ENCODE measurements at places on chromosomes 3 and 15.

- DNase-seq, result no peak
Measured at GRCh38 chr3:16288664-16289063, 23.7 kb downstream of the OXNAD1 start.

- DNase-seq, result no peak
Measured at GRCh38 chr3:136671921-136672320, 80.3 kb downstream of the STAG1 start.

DNA sequence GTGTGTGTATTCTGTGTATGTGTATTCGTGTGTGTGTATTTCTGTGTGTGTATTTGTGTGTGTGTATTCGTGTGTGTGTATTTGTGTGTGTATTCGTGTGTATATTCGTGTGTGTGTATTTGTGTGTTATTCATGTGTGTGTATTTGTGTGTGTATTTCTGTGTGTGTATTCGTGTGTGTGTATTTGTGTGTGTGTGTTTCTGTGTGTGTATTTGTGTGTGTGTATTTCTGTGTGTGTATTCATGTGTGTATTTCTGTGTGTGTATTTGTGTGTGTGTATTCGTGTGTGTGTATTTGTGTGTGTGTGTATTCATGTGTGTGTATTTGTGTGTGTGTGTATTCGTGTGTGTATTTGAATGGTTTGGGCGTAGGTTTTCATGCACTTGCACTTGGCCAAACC is 405.4 kb downstream of the SOX2 start:
- DNase-seq, result no peak

GRCh38 chr15:75523011-75523410 is 56.1 kb downstream of the PTPN9 start:
- DNase-seq, result no peak

- DNase-seq, result no peak
Measured at GRCh38 chr15:40938536-40938870, 9.4 kb downstream of the DLL4 start.

DNA sequence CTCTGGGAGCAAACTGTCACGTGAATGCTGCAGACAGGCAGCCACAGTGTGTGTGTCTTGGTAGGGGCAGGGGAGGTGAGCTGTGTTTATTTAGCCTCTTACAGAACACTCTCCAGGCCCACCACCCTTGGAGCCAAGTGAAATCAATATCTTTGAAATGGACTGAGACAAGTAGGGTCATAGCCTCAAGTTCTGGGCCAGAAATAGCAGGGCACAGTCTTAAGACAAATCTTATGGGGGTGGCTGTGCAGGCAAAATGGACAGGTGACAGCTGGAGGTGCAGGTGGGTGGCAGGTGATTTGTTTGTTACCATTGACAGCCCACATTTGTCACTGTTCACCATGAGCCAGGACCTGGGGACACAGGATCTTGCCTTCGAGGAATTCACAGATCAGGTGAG is 93.6 kb upstream of the NMNAT3 start:
- no peak for DNase-seq

- DNase-seq, result no peak
Measured at GRCh38 chr3:134879990-134880389, 84.9 kb downstream of the EPHB1 start.

DNA sequence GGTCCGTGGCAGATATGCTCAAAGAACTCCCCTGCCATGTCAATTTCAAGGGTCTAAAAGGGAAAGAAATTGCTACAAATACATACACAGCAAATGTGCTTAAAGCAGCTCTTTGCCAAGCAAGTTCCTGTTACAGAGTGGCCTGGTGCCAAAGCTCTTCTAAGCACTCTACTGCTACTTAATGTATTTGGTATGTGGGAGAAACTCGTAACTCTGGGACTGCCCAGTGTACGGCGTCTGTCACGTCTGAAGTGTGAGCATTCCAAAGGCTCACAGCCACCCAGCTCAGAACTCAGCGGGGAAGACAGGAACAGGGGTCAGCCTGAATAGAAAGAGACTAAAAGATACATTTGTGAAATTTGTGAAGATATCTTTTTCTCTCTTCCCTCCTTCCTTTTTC is 54.6 kb downstream of the RBMS3 start:
- no peak for DNase-seq

DNA sequence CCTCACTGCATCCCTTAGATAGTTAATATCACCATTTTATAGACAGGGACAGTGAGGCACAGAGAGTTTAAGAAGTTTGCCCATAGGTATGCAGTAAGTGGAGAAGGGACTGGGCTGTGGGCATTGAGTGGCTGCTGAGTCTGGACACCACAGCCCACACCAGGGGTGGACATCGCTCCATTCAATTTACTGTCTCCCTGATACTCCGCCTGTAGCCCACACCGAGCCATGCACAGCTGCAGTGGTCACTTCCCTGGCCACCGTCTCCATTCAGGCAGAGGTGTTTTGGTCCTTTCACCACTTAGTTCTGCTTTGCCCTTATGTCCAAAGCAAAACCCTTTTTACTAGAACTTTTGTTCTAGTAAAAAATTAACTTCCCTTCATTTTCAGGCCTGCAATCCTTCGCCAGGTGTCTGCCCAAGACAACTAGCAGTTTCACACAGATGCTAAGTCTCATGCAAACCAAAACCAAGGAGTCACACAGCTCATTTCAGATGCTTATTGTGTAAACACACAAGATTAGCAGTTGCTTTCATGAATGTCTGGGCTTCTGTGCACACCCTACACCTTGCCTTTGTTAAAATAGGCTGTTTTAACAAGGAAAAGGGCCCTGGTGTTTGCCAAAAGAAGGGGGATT is 30.1 kb downstream of the ZNF35 start:
- no peak for DNase-seq

- DNase-seq, result no peak
Measured at GRCh38 chr3:12905316-12906071, 64.1 kb upstream of the RPL32 start.

- DNase-seq, result no peak
Measured at GRCh38 chr15:98592136-98592535, 56.2 kb upstream of the IGF1R start.

- peak; percentile 60 for DNase-seq
Measured at GRCh38 chr15:77966540-77967234, 110.8 kb downstream of the TBC1D2B start.

DNA sequence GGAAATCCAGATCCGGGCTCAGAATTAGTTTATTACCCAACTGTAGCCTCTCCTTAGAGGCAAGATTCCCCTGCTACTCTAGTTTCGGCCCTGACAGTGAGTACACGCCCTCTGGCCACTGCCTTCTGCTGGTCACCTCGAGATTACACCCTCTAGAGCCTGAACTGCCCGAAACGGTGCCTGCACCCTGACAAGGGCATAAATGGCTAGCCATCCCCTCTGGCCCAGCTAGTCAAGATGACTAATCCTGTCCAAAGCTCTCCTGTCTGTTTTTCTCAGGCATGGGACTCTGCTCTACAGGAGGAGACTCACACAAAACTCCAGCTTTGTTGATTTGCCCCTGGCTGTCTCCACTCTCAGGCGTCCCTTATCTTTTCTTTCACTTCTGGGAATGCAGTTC is 150.5 kb upstream of the UBE2E2 start:
- no peak for DNase-seq

GRCh38 chr3:196506687-196507086 is 3.1 kb upstream of the RNF168 start:
- DNase-seq, result no peak
